ENCODE measurements at places on chromosomes 3 and 15. TPM values are rescaled to one million over a fixed set of nuclear protein-coding genes. Genes with fewer than 3 reads are reported as not detected.

The SPTBN5 gene
- total RNA-seq: 0.29 TPM

The CYP19A1 gene
- 5.1 TPM for total RNA-seq

The RPL22L1 gene
- total RNA-seq: 73.3 TPM

The PSTPIP1 gene
- 0.17 TPM for total RNA-seq

The SOX2 gene
- not detected for total RNA-seq

The PRSS50 gene
- not detected for total RNA-seq

The TLR9 gene
- under 0.01 TPM for total RNA-seq

The RAD18 gene
- total RNA-seq: 6.5 TPM

The PHLDB2 gene
- 29.6 TPM for total RNA-seq

The SCG5 gene
- 15.3 TPM for total RNA-seq

The FANCD2OS gene
- not detected for total RNA-seq

The ZNF662 gene
- 2.8 TPM for total RNA-seq

The AMOTL2 gene
- total RNA-seq: 77.1 TPM

The SETD5 gene
- total RNA-seq: 73.9 TPM

The SAMD7 gene
- total RNA-seq: not detected

The ECE2 gene
- under 0.01 TPM for total RNA-seq

The SKOR1 gene
- total RNA-seq: 0.15 TPM

The DPPA2 gene
- total RNA-seq: not detected

The DNAH1 gene
- total RNA-seq: 5.0 TPM

The RCCD1 gene
- total RNA-seq: 17.7 TPM

The MME gene
- total RNA-seq: 422 TPM

The TMIE gene
- not detected for total RNA-seq

The RYR3 gene
- total RNA-seq: not detected

The MRAS gene
- 20.1 TPM for total RNA-seq

The SLC9A9 gene
- total RNA-seq: 59.9 TPM

The UPK1B gene
- not detected for total RNA-seq

The KLF13 gene
- 32.9 TPM for total RNA-seq
